ENCODE measurements at places on chromosomes 11 and 22.
A peak's percentile ranks its signal among the peaks of the same experiment; 100 is the strongest.

DNA sequence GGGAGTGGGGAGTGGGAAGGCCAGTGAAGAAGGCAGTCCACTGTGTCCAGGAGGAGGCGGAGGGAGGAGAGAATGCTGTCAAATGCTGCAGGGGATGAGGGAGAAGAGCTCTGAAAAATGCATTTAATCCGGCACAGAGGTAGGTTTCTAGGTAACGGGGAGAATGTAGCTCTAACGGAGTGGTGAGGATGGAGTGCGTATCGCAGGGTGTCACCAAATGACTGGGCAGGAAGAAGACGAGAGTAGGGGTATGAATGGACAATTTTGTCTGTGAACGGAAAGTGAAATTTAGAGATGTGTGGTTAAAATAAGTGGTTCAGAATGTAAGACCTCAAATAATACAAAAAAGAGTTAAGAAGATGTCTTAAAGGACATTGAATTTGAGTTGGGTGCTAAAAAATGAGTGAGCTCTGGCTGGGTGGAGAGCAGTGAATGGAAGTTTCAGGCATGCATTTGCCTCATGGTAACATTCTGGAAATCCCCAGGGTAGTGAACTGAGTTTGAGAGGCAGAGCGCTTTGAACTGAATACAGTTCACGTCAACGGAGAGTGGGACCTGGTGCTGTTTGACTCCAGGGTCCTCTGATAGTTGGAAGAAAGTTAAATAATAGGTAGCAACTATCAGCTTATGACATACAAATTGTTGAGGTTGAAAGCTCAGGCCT is 81.3 kb upstream of the CADM1 start:
- DNase-seq = no peak

DNA sequence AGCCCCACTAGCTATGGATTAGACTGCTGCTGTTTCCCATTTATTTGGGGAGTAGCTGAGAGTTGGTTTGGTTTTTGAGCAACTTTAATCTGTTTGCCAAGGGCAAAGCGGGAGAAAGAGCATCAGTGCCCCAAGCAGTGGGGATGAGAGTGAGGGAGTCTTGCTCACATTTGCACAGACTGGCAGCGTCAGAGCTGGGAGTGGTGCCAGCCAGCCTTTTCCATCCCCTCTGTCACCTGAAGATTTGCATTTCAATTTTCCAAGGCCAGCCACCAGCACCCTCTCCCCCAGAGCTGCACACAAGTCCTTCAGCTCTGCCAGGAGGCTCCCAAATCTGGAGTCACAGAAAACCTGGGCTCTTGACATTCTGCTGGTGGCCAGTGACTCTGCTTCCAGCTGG is 21.0 kb upstream of the UVRAG start:
- DNase-seq = no peak

DNA sequence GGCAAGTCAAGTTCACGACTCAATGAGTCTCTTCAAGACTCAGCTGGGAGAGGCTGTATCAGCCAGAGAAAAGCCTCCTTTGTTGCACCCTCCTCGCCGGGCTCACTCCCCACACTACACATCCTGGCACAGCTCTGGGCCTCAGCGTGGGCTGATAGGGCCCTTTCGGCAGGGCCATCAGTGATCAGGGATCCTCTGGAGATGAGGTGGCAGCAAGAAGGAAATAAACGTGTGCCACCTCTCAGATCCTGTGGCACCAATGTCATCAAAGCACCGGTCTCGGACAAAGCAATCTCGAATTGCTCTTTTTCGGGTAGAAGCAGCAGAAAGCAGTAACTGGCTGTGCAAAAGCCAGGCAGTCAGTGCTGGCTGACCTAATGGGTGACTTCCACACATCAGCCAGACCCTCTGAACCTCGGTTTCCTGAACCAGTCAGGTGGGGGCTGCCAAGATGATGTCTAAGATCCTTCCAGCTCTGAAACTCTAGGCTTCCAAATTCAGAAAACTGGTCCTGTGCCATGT is 2.1 kb downstream of the EHD1 start:
- DNase-seq = no peak

GRCh38 chr11:114291842-114292680 is 4.1 kb upstream of the NNMT start:
- DNase-seq = peak; percentile 83

- DNase-seq = no peak
These were observed 61.2 kb downstream of the CLPB start for GRCh38 chr11:72373163-72373562.

- DNase-seq = no peak
These were observed 34.7 kb upstream of the SEPTIN5 start for GRCh38 chr22:19679522-19680101.

GRCh38 chr22:46143491-46144147 is 6.7 kb upstream of the PPARA start:
- DNase-seq = no peak

- DNase-seq = no peak
These were observed 717 bp downstream of the MRGPRE start for GRCh38 chr11:3231550-3231850.

DNA sequence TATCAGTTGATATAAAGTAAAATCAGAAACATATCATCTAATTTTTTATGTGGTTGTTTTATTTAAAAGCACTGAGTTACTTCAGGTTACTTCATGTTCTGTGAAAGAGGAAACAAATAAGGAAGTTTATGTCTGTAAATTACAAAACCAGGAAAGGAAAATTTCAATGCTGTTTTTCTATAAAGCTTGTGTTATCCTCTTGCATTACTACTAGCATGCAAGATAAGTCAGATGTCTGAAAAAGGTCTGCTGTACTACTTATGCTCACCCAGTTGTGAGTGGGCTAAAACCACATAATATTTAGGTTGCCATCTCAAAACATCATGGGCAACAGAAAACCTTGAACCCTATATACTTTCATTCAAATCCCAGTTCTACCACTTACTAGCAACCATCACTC is 121.5 kb downstream of the ATG16L2 start:
- DNase-seq = no peak

GRCh38 chr22:49790912-49791311 is 36.8 kb downstream of the BRD1 start:
- DNase-seq = no peak

DNA sequence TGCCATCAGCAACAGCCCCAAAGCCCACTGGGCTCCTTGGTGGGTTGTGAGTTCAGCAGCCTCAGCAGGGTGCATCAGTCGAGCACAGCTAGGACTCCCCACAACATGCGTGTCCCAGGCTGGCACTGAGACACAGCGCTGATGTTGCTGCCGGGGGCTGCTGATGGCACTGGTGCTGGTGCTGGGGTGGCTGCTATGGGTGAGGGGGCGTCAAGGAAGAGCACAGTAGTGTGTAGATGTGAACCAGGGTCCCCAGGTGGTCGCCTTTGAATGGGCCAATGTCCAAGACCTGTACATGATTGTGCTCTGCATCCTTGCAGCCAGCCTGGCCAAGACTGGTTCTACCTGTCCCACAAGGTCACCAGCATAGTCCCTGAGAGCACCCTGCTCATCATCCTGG is 121.3 kb upstream of the SERPIND1 start:
- no peak for DNase-seq

DNA sequence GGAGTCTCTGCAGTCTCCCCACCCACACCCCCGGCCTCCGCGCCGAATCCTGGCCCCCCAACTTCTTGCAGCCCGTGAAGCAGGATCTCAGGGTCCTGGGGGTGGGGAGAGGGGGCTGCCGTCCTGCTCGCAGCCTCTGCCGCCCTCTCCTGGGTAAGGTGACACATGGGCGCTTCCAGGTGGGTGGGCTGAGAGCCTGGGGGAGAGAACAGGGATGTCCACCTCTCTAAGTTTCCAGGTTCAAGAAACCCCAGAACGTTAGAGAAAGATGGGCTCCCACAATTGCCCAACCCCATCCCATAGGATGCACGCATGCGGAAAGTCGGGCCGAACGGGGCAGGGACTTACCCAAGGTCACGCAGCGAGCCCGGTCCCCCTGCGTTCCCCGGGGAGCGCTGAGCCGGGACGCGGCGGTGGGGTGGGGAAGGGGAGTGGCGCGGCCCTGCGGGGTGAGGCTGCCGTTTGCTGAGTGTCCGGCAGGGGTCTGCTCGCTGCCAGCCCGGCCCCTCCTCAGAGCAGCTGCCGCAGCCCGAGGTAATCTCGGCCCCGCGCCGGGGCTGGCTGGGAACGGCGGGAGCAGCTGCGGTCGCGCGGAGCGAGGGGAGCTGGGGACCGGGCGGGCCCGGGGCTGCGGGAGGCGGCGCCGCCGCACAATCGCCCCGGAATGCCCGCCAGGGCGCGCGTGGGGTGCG is 705 bp upstream of the CAPN1 start:
- peak; percentile 71 for DNase-seq

GRCh38 chr22:41893591-41894375 is 21.1 kb downstream of the SHISA8 start:
- DNase-seq = no peak

DNA sequence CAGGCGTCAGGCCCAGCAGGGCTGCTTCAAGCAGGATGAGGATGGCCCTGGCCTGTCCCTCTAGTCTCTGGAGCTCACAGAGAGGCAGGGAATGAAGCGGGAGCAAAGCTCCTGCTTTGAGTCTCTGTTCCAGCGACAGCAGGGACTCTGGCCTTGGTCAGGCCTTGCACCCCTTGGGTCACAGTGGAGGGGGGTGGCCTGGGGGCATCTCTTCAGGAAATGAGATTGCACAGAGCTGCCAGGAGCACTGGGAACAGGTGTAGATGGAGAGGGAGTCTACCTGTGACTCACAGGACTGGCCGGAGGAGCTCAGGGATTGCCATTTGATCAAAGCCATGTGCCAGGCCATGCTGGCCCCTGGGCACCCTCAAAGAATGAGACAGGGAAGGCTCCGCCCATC is 1.6 kb downstream of the ANO1 start:
- no peak for DNase-seq

DNA sequence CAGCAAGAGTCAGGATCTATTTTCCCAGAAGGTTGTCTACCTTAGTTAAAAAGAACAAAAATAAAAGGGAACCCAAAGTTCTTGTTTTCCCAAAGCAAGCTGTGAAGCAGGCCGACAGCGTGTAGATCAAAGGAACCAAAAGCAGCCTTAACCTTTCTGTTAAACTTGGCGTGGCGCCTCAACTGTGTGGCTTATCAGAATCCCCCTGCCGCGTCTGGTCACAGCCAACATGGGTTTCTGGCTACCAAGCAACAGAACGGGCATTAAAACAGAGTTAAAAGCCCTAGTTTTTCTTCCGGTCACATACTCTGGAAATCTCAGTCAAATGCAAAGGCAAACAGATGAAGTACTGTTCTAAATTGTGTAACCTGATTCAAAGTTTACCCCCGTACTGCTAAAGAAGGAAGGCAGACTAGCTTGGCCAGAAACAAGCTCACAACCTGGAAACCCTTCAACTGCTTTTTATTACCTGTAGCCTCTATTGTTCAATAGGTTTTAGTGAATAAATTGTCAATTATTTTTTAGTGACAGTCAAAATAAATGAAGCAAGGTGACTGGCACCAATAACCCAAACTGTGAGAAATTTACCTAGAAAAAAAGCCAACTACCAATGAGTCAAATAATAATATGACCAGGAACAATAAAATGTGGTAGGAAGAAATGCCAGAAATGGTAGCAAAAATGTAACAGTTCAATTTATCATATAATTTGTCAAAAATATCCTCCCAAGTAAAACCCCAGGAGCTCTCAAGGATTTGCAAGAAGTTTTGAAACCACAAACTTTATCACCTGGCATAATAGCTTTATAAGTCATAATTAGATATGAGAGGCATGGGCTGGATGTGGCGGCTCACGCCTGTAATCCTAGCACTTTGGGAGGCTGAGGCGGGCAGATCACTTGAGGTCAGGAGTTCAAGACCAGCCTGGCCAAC is 21.4 kb downstream of the CHKA start:
- DNase-seq = peak; percentile 25

DNA sequence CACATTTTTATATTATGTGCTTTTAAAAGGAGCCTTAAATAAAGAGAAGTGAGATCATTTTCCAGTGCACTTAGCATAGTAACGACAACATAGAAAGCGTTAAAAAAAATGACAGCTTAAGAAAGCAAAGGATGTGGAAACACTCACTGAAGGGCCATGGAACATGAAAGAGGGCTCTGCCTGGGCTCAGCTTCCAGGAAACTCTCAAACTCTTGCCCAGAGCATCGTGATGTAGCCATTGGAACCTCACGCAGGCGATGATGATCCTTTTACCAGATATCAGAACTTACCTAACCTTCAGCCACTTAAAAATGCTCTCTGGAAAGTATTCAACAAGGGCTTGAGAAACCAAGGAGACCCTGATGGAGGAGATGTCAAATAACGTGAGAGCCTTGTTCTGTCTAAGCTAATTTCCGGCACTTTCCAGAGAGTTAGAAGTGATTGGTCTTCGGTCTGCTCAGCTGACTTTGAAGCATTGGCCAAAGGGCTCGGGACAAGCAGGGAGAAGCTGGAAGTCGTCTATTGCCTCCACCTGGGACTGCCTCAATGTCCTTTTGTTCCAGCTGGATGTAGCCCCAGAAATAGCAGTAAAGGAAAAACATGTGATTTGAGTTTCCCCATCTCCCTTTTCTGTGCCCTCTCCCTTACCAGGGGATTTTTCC is 21.5 kb upstream of the ETS1 start:
- DNase-seq = no peak

- peak; percentile 63 for DNase-seq
These were observed 239.0 kb downstream of the TENM4 start for GRCh38 chr11:79201677-79202347.

GRCh38 chr11:114166897-114167323 is 107.4 kb downstream of the ZBTB16 start:
- peak; percentile 60 for DNase-seq

DNA sequence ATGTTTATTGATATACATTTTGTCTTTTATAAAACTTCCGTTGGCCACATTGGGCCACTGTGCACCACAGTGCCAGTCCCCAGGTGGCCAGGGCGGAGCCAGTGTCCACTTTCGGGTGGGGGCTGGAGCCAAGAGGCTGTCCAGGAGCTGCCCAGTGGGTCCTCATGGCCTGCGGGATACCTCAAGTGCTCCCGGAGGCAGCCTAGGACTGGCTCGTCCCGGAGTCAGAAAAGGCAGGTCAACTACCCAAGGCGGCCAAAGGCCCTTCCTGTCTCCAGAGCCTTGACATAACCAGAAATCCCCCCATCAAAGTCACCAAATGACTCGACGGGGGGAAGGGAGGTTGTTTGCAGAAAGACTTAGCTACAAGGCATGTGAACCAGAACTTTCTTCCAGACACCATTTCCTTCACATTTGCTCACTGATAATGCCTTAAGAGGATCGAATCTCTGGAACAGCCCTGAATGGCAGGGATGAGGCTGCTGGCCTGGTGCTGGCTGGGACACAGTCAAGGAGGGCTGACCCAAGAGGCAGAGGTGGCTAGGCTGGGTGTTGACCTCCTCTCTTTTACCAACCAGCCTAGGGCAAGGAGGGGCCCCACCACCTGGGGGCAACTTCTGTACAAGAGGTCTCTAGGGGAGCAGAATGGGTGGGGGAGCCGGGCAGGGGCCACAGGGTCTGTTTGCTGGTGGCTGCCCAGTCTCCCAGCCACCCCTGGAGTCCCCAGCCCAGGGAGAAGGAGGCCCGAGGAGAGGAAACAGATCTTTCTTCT is 8.4 kb downstream of the MRGPRF start:
- DNase-seq = no peak

DNA sequence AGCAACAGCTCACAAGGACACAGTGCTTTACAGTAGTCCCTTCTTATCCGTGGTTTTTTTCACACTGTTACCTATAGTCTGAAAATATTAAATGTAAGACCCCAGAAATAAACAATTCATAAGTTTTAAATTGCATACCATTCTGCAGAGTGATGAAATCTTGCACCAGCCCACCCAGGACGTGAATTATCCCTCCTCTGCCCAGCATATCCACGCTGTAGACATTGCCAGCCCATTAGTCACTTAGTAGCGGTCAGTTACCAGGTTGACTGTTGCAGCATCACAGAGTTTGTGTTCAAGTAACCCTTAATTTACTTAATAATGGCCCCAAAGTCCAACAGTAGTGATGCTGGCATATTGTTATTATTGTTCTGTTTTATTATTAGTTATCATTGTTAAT is 3.6 kb downstream of the CLTCL1 start:
- peak; percentile 64 for DNase-seq

All from HT1080 (cell line).